Esophagus squamous epithelium (tissue), 5 donors: ENCODE measurements at places on chromosomes 2 and 18. TPM values are rescaled to one million over a fixed set of nuclear protein-coding genes. Genes with fewer than 3 reads are reported as not detected.

DNA sequence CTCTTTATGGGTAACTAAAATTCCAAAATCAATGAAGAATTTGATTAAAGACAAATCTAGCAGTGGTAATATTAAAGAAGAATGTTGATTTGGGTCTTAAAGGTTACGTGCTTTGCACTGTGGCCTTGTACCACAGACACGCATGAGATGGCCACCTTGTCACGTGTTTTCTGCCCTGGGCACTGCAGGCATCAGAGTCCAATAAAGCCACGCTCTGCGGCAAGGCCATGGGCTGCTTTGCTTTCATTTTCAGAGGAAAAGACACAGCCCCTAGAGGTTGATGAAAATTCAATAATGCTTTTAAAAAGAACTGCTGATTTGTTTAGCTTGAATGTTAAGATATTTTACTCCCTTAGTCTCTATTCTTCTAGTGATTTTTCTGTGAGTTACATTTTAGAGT lies 30.4 kb downstream of the AOX1 start:
- no peaks in the 10 kb centered on the region for H3K27me3 ChIP-seq
- H3K4me1 ChIP-seq, result no peaks in the 10 kb centered on the region
- DNase-seq, result no peak
- no peaks in the 10 kb centered on the region for H3K36me3 ChIP-seq
- no peak overlapping the region for H3K27ac ChIP-seq

DNA sequence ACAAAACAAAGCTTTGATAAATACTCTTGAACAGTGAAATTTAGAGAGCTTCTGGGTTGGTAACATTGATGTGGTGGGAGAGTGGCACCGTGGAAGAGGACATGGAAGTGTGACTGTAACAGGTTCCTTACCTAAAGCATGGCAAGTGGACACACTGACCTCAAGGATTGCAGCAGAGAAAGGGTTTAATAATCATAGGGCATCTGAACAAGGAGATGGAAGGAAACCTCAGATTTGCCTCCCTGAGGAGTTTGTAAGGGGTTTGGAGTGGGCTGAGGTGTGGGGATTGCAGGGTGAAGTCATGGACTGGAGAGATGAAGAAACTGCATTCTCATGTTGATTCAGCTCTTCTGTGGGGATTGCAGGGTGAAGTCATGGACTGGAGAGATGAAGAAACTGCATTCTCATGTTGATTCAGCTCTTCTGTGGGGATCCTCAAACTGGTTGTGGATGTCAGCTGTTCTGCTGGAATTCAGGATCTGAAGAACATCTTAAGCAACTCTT lies 83.8 kb upstream of the TLK1 start:
- H3K27me3 ChIP-seq, result no peaks in the 10 kb centered on the region
- no peak overlapping the region for H3K27ac ChIP-seq
- H3K4me1 ChIP-seq, result no peaks in the 10 kb centered on the region
- no peak overlapping the region for H3K4me3 ChIP-seq

GRCh38 chr2:238489431-238489830 lies 62.7 kb downstream of the ASB1 start:
- H3K27me3 ChIP-seq, result no peaks in the 10 kb centered on the region
- no peaks in the 10 kb centered on the region for H3K4me1 ChIP-seq
- no peak overlapping the region for H3K27ac ChIP-seq
- H3K36me3 ChIP-seq, result no peaks in the 10 kb centered on the region
- DNase-seq, result no peak
- H3K4me3 ChIP-seq, result no peak overlapping the region

DNA sequence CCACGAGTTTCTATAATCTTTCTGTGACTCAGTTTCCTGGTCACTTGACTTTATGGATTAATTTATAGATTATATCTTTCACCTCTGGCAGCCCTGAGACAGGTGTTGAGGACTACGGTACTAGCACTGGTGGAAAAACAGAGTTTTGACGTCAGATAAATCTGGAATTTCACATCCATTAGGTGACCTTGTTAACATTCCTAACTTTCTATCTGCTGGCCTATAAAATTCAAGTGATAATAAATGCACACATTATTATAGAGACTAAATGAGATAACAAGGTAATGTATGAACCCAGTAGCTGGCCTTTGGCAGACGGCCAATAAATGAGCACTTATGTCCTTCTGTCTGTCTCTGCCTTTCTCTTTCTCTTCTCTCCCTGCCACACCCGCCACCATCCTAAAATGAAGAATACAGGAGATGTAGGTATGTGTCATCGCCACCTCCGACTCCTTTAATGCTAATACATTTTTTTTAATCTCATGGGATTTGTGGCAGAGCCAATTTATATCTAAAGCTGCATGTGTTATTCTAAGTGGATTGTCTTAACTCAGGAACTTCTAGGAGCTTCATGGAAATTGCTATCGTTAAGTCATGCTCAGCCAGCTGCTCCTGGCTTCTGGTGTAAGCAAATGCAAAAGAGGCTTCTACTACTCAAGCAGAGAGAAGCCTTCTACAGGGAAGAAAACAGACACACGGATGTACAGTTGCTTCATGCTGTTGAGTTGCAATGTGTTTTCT lies 2.3 kb downstream of the TM4SF20 start:
- no peak overlapping the region for H3K4me3 ChIP-seq
- no peaks in the 10 kb centered on the region for H3K27me3 ChIP-seq
- no peak overlapping the region for H3K27ac ChIP-seq
- H3K36me3 ChIP-seq, result no peaks in the 10 kb centered on the region
- DNase-seq, result no peak

- H3K4me3 ChIP-seq, result no peak overlapping the region
- H3K4me1 ChIP-seq, result no peaks in the 10 kb centered on the region
- no peak for DNase-seq
- no peaks in the 10 kb centered on the region for H3K27me3 ChIP-seq
- H3K36me3 ChIP-seq, result no peaks in the 10 kb centered on the region
Measured at GRCh38 chr18:12476955-12477354, 69.2 kb downstream of the PRELID3A start.

DNA sequence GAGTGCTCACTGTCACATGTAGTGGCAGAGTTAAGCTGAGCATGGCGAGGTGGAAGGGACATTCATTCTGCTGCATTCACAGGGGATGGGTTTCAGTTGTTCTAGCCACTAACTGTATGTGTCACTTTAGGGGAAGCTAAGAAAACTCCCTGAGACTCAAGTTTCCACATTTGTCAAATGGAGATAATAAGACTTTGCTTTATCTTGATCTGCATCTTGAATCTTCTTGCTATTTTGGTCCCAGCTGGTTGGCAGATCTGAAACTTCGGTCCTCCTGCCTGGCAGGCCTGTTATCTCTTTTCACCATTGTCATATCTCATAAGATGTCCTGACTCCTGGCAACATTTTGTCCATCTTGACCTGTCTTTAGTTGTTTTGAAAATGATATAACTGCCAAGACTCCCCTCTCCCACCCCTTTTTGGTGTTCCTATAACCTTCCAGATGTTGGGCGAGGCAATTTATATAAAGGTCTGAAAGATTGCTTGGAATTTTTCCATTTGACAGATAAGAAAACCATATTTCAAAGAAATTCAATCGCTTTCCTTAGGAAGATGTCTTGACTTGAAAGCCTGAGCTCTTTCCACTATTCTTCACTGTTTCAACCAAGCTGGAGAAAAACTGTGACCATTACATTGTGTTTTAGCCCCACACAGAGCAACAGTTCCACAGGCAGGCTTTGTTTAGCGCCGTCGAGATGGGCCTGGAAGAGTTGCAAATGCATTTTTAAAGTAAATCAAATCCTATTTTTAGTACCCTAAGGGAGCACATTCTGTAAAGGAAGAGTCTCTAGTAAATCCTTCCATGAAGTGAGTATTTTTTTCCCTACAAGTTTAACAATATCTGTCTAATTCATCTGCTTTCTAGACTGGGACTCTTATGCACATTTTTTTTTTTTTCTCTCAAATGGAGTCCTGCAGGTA lies 33.4 kb downstream of the MYCN start:
- H3K27ac ChIP-seq, result no peak overlapping the region
- H3K27me3 ChIP-seq, result peaks cover 4% of the 10 kb centered on the region
- H3K36me3 ChIP-seq, result no peaks in the 10 kb centered on the region
- H3K4me3 ChIP-seq, result no peak overlapping the region
- DNase-seq, result no peak
- no peaks in the 10 kb centered on the region for H3K4me1 ChIP-seq

DNA sequence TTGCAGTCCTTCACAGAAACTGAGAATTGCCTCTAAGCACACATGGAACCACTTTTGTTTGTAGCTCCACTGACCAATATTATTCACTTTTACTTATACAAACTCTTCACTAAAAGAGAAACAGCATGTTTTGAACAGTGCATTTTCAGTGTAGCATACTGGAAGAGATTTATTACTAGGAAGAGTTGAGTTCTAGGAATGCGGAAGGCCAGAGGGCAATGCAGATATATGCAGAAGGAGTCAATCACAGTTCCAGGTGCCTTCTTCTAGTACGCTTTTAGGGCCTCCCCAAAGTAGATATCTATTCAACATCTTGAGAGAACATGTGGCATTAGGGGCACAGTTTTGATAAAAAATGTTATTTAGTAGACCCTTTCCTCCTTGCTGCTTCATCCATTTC lies 1654.0 kb upstream of the ZEB2 start:
- DNase-seq, result no peak
- H3K27me3 ChIP-seq, result no peaks in the 10 kb centered on the region
- no peaks in the 10 kb centered on the region for H3K36me3 ChIP-seq
- no peaks in the 10 kb centered on the region for H3K4me1 ChIP-seq
- no peak overlapping the region for H3K27ac ChIP-seq

The SPC25 gene
- 2.2 TPM for total RNA-seq

The CRIM1 gene
- 16.4 TPM for total RNA-seq

The SOX11 gene
- total RNA-seq, result not detected

The BCL2L11 gene
- 9.7 TPM for total RNA-seq

The B3GNT2 gene
- total RNA-seq, result 28.3 TPM

The ORMDL1 gene
- 45.6 TPM for total RNA-seq

The GAREM1 gene
- total RNA-seq, result 18.2 TPM

The PMS1 gene
- 11.1 TPM for total RNA-seq

The ZSWIM2 gene
- not detected for total RNA-seq
